ENCODE measurements at places on chromosomes 7 and 10.

DNA sequence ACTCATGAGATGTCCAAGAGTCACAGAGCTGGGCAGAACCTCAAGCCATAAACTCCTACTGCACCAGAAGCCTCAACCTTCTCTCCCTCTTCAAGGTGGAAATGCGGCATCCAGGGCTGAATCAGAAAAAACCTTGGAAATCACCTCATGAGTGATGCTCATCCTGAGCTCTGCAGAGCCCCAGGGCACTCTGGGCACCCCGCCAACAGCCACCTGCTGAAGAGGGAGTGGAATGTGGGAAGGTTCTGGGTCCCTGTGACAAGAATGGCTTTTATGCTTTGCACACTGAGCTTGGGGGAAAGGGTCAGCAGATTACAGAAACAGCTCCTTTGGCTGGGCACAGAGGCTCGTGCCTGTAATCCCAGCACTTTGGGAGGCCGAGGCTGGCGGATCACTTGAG lies 18.8 kb downstream of the NUDT1 start:
- DNase-seq: no peak

DNA sequence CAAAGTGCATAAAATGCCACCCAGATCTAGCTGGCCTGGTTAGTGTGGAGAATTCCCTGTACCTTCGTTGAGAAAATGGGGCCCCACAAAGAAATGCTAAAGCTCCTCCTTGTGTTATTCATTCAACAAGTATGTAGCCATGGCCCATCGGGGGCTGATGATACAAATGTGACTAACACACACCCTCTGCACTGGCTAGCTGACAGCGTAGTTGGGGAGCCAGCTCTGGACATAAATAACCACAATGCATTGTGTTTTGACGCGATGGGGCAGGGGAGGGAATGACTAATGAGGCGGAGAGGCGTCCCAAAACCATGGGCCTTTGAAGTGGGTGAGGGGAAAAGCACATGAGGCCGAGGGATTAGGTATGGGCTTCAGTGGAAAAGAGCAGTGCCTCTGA lies 28.2 kb upstream of the ASL start:
- no peak for DNase-seq

GRCh38 chr7:134932707-134933370 lies 53.5 kb upstream of the AGBL3 start:
- DNase-seq: no peak

GRCh38 chr10:12811826-12812225 lies 189.7 kb downstream of the CCDC3 start:
- no peak for DNase-seq

GRCh38 chr7:87480386-87480785 lies 4.9 kb upstream of the ABCB4 start:
- no peak for DNase-seq

DNA sequence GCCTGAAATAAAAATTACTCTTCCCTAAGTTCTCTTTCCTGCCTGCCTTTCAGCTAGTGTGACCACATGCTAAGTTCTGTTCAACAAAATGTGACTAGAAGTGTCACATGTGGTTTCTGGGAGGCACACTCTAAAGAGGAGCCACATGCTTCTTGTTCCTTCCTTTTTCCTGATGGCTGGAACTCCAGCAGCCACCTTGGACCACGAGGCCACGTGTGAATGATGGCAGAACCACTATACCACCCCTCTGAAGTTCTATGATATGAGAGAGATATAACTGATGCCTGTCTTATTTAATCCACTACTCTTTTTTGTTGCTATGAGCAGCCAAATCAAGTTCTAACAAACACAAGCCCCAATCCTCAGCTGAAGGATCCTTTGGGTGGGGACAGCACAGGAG lies 8.1 kb downstream of the PODXL start:
- no peak for DNase-seq

DNA sequence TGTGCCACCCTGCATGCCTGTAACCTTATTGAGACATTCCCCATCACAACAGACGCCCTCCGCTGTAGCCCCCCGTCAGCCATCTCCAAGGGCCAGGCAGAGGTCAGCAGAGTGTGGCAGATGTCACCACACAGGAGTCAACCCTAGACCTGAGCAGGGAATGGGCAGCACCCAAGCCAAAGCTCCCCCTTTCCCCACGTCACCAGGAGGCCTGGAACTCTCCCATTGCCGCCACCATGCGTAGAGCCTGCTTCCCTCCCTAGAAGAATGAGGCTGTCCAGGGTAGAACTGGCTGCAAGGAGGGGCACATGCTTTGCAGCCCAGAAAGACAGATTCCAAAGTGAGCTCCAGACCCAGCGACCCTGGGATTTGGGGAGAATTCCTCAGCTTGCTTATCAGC lies 342.9 kb downstream of the TNS3 start:
- DNase-seq: no peak

GRCh38 chr7:130865408-130866236 lies 131.6 kb upstream of the KLF14 start:
- DNase-seq: no peak

GRCh38 chr7:24920451-24921361 lies 59.3 kb downstream of the OSBPL3 start:
- DNase-seq: no peak

DNA sequence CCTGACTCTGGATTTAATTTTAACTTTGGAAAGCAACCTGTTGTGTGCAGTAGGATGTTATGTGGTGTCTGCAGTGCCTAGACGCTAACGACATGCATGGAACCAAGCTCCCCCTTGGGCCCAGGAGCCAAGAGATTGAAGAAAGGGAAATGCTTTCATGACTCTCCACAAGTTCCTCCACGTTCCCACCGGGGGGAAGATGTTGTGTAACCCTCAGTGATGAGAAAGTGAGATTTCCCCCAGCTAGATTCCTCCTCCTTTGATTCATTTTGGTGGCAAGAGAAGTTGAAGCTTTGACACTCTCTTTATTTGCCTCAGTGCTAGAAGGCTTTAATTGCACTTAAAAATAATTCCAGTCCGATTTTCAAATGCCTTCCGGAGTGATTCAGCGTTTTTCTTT lies 157.9 kb upstream of the INSYN2A start:
- DNase-seq: no peak

- no peak for DNase-seq
Observed at GRCh38 chr10:114087655-114088054, 44.0 kb downstream of the ADRB1 start.

GRCh38 chr7:30301751-30302150 lies 17.4 kb downstream of the ZNRF2 start:
- no peak for DNase-seq

GRCh38 chr10:21526188-21526859 lies 842 bp upstream of the SKIDA1 start:
- no peak for DNase-seq

DNA sequence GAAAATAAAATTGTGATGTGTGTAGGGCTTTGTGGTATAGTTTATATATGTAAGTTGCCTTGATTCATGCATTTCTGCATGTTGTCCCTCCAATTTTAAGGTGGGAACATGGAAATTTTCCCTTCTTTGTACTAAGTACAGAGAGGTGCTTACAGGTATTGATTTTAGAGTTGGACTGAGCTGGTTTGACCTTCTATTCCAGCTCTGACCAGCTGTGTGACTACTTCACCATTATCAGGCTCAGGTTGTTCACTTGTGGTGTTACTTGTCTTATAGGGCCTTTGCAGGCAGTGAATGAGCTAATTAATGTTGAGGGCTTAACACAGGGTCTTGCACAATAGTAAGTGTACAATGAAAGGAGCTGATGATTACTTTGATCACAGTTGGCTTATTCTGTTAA lies 16.3 kb downstream of the ZNF804B start:
- DNase-seq: no peak

GRCh38 chr7:137078781-137079180 lies 210.3 kb downstream of the CHRM2 start:
- DNase-seq: no peak

DNA sequence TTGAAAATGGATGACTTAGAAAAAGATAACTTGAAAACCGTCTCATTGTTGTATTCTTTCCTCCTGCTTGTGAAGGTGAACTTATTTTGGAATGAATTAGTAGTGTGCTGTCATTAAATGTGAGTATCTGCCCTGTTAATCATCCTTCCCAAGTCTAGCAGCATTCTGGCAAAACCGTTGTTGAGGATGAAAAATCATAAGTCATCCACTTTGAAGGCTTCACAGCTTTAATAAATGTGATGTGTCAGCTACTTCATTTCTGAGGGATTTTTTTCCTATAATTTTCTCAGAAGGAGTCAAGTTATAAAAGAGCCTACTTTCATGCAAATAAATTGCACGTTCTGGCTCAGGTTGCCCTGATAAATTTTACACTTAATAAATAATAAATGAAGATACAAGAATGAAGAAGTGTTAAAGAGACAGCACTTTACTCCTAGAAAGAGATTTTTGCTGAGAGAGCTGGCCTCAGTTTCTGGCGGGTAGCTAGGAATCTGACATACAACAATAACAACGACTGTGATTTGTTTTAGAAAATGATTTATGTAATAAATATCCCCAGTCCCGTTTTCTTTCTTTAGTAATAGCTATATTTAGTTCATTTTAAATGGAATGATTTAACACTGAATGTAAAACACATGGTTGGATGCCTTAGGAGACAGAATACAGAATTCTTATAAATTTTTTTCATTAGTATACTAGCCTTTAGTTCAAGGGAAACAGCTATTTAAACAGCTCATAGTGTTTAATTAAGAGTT lies 516.5 kb upstream of the KLF6 start:
- no peak for DNase-seq

GRCh38 chr10:52755297-52756062 lies 17.1 kb downstream of the MBL2 start:
- DNase-seq: no peak

DNA sequence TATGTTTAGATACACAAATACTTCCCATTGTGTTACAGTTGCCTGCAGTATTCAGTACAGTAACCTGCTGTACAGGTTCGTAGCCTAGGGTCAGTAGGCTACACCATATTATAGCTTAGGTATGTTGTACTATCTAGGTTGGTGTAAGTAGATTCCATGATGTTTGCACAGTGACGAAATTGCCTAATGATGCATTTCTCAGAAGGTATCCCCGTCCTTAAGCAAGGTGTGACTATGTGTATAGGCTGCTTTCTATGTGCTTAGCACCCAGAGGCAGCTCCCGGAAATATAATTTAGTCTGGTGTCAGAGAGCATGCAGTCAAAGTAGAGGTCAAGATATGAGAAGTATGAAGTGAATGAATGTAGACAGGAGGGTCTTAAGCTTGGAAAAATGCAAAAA lies 9.8 kb downstream of the MAPK8 start:
- no peak for DNase-seq

DNA sequence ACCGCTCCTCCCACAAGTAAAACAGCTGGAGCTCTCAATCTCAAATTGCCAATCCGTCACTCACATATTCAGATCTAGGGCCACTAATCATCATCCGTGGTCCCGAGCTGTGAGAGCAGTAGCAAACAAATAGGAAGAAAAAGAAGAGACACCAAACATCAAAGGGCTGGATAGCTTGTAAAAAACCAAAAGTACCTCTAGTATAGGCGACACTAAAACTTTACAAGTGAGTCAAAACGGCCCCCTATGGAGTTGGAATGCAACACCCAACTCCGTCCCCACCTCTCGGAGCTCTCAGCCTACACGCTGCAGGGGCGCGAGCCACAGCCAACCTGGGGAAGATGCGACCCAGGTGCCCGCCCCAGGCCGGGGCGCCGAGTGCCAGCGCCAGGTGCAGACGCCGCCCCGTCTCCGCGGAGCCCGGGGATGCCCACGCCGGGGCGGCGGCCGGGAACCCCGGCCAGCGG lies 581 bp downstream of the FAM3C start:
- peak; percentile 24 for DNase-seq

GRCh38 chr7:138979988-138980562 lies 1.1 kb downstream of the KIAA1549 start:
- no peak for DNase-seq

GRCh38 chr7:82699773-82700186 lies 256.2 kb upstream of the CACNA2D1 start:
- DNase-seq: no peak

DNA sequence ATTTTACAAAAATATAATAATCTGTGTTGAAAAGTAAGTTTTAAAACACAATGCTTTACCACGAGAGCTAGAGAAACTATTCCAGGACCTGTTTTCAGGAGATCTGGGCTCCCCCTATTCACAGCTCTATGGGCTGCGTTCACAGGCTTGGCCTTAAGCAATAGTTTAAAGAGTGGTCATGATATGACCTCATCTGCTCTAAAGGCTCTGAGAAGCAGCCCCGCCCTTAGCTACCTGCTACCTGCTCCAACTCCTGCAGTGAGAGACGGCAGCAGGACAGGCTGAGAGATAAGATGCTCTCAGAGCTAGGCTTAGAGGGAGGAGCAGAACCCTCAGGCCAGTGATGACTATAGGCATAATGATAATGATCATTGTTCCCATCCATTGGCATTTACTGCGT lies 12.6 kb downstream of the ALOX5 start:
- DNase-seq: no peak

DNA sequence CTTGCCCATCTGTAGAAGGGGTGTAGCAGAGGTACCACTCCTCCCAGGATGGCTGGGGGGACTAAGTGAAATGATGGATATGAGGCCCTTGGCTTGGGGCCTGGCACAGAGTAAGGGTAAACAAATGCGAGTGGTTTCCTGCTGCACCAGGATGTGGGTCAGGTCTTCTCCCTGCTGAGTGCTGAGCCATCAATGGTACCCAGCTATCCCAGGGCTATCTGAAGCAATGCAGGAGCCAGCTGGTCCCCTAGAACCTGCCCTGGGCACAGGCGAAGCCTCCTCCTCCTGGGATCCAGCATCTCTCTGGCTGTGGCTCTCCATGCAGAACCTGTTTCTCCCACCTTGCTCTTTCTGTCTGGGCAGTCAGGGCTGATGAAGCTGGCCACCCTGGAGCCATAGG lies 20.9 kb upstream of the GOLGA7B start:
- DNase-seq: no peak

DNA sequence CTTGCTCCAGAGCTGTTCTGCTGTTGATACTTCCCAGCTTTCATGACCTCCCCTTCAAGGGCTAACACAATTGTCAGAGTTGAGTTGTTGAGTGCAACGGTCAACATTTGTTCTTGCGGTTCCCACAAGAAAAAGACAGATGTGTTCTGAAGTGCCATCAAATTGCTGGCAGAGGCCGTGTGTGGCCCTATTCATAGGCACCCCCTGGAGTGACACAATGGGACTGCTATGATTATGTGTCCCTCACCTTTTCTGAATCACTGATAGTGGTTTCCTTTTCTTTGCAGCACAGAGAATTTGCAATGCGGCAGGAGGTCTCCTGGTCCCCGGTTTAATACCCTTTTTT lies 5.8 kb upstream of the IGFBP1 start:
- no peak for DNase-seq

- DNase-seq: no peak
Observed at GRCh38 chr10:103781329-103782061, 73.9 kb downstream of the SH3PXD2A start.

DNA sequence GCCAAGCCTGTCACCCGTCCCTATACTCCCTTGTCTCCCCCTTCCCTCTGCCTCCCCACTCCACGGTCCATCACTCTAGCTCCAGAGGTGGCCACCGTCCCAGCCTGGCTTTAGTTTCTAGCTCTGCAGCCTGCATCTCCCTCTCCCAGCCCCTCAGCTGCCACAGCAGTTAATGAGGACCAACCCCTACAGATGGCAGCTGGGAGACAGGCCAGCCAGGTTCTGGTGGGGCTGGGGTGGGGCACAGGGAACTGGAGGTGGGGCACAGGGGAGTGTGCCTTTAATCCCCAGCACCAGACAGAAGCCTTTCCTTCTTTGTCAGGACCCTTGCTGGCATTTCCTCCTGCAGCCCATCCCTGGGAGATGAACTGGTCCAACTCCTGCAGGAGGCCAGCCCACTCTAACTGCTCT lies 21.1 kb downstream of the UNC5B start:
- no peak for DNase-seq
